Activated CD8-positive, alpha-beta T cell treated with anti-CD3 and anti-CD28 coated beads for 36 hours (primary cell): ENCODE measurements at places on chromosomes 5 and 9. TPM values are rescaled to one million over a fixed set of nuclear protein-coding genes. Genes with fewer than 3 reads are reported as not detected.

DNA sequence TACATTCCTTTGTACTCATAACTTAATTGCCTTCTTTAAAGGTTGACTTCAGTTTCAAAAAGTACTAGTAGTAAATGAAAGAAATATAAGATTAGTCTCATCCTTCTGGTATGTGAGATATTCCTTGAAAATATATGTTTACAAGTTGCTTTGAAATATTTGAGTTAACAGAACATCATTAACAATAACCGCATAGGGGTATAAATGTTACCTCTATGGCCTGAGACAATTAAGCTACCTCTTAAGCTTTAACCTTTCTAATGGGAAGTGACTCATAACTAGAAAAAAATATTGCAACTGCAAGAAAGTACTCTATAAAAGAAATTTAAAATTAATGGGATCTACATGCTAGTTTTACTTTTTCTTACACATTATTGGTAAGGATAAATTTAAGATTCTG is 399.0 kb downstream of the CDH10 start:
- no peak for DNase-seq

DNA sequence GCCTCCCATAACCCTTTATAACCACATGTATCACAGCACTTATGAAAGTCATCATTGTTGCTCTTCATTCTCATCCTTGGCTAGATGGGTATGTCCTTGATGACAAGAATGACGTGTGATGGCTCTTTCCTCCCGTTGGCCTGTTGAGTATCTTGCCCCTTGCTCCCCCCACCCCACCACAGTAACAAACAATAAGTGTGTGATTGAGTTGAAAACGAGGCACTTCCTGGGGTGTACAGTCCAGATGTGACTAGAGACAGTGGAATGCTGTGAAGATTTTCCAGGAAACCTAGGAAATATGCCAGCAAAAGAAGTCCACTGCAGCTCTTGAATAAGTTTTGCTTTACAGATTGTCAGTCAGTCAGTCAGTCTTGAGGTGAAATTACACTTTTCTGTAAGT is 262.5 kb downstream of the ELAVL2 start:
- DNase-seq, result no peak

DNA sequence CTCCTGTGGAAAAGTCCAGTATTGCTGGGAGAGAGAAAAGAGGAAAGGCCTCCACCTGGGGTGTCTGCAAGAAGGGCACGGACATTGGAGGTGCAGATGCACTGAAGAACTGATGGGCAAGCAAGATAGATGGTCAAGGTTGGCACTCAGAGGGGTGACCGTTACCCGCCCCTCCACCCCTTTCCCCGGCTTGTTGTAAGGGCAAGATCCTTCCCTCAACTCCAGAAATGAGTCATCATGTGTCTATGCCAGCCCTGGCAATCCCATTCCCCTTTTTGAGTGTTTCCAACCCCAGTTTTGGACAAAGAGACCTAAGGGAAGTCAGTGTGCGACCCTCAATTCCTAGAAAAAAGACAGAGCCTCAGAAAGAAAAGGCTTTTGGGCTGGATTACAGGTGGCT is 34.9 kb upstream of the ATP6V1G1 start:
- no peak for DNase-seq

GRCh38 chr9:132161743-132162184 is at the start of gene NTNG2:
Gene NTNG2 (plus strand): TSS chr9:132162058. CDS start chr9:132166832, 4,774 bp downstream.
- no peak for DNase-seq

- DNase-seq, result no peak
Observed at GRCh38 chr5:60841361-60841760, 2.7 kb downstream of the ELOVL7 start.

Gene MEIKIN
- not detected for total RNA-seq

Gene FRMPD1
- total RNA-seq, result not detected

Gene HRH2
- total RNA-seq, result 24.5 TPM

Gene SUSD3
- 34.6 TPM for total RNA-seq

Gene BOD1
- total RNA-seq, result 28.7 TPM
